Activated CD4-positive, alpha-beta T cell treated with anti-CD3 and anti-CD28 coated beads for 24 hours (primary cell): ENCODE measurements at places on chromosomes 1 and 21.

DNA sequence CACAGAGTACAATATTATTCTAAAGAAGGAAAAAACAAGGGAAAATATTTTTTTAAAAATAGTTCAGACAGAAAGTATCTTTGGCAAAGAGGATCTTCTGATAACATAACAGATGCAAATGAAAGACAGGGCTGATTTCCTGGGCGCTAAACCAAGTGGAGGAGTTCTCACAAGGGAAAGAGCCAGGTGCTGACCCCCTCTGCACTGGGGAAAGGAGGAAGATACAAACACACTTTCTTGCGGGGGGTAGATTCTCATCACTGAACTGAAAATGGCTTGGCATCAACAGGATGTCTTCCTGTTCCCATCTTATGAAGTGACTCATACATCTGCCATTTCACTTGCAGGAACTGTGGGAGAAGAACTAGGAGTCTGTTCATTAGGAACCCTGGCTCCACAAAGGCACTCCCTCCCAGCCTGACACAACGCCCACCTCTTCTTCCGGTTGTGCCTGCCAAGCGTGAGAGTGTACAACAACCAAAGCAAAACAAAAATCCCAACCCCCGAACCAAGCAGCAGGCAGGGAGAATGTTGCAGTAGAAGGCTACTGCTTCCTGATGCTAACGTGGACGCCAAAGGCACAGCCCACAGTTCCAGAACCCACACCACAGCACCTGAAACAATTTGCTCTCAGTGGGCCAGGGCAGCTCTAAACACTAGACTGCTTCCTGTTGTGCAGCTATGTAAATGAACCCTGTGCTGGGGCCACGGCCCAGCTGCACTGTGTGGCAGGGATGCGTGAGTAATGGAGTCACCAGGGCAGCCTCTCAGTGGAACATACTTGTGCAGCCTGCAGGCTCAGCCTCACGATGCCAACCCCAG lies 51.0 kb downstream of the GADD45A start:
- peak; percentile 19 for DNase-seq

DNA sequence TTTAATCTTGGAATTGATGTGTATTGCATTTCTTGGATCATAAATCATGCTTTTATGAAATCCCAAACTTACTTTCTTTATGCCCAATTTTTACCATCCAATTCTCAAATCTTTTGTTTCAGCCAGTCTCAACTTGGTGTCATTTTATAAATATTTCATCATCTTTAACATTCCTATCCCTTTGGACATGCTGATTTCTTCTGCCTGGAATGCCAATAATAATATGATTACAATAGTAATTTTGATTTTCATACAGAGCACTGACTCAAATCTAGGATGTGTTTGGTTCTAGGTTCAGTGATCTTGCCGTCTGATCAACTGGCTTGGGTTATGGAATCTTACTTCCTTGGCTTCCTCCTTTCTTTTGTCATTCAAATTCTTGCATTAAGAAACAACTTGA lies 12.8 kb downstream of the RRP15 start:
- no peak for DNase-seq

- no peak for DNase-seq
Observed at GRCh38 chr1:78722947-78723346, 73.3 kb downstream of the IFI44 start.

DNA sequence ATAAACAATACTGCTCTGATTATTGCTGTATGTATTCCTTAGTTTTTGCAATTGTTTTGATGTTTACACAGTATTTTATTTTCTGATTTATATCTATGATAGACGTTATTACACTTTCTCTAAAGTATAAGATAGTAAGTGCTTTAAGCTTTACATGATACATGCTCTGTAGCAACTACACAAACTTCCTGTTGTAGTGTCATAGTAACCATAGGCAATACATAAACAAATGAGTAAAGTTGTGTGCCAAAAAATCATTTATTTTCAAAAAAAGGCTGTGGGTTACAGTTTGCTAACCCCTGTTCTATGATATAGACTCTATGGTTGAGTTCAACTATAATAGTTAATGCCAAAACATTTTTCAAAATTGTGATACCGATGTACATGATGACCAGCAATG lies 1156.4 kb downstream of the AMY1C start:
- DNase-seq = no peak

DNA sequence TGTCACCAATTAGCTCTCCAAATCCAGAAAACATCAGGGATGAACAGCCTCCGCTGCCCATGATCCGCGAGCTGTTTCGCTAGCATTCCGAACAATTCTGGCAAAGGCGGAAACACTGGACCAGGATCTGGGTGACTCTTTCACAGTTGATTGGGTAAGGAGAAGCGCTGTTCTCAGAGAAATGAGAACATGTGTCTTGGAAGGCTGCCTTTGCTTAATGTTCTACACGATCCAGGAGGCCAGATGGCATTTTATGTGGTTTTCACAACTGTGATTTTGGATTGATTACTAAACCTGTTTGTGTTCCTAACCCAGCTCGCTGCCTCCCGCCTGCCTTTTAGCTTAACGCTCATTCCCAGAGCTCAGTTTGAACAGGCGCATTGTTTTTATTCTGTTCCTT lies 144.0 kb downstream of the KIF26B start:
- DNase-seq = no peak

GRCh38 chr21:42364304-42364865 lies 1.9 kb downstream of the TFF1 start:
- DNase-seq = no peak

DNA sequence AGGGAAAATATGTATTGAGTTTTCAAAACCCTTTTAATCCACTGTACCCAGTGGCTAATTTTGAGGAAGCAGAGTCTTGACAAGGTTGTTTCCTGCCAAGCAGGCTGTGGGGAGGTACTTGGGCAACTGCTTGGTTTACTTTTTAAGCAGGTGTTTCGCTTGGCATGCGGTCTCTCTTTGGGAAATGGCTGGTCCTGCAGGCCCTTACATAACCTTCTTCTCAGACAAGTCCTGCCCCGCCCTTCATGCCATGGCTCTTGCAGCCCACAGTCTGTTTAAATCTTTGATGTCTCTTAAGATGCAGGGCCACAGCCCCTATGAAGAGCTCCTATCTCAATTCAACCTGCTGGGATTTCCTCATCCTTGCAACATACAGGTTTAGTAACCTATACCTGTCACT lies 36.0 kb upstream of the ABCD3 start:
- DNase-seq = no peak

- no peak for DNase-seq
Observed at GRCh38 chr1:208048904-208049303, 138.0 kb upstream of the CD34 start.

DNA sequence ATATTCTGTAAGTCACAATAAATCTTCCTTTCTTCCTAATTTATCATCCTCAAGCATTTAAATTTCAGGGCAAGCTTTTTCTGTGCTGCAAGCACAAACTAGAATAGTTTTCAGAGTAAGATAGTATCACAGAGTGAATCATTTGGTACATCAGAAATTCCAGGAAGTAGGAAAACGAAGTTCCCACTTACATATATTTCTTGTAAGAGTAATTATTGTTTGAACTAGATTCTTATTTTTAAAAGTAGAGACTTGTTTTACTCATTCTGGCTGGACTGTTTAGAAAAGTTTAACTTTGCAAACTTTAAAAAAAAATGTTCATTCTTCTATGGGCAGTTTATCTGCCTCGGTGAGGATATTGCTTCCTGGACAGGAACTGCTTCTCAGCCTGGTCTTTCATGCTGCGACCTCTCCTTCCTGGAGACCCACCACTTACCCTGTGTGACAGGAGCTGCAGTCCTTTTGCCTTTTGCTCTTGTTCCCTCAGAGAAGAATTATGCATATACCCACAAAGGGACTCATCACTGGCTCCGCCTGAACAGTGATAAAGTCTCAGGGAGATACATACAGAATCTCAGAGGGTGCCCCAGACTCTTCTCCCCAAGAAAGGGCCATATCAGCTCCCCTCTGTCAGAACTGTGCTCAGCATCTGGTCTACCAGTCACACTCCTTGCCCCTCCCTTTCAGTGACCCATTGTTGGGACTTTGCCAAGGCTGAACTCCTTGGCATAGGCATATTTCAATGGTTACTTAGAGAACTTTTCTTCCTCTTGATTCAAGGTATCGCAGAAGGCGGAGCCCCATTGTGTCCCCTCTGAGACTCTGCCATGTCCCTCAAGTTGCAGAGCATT lies 102.7 kb upstream of the CD55 start:
- DNase-seq = no peak

DNA sequence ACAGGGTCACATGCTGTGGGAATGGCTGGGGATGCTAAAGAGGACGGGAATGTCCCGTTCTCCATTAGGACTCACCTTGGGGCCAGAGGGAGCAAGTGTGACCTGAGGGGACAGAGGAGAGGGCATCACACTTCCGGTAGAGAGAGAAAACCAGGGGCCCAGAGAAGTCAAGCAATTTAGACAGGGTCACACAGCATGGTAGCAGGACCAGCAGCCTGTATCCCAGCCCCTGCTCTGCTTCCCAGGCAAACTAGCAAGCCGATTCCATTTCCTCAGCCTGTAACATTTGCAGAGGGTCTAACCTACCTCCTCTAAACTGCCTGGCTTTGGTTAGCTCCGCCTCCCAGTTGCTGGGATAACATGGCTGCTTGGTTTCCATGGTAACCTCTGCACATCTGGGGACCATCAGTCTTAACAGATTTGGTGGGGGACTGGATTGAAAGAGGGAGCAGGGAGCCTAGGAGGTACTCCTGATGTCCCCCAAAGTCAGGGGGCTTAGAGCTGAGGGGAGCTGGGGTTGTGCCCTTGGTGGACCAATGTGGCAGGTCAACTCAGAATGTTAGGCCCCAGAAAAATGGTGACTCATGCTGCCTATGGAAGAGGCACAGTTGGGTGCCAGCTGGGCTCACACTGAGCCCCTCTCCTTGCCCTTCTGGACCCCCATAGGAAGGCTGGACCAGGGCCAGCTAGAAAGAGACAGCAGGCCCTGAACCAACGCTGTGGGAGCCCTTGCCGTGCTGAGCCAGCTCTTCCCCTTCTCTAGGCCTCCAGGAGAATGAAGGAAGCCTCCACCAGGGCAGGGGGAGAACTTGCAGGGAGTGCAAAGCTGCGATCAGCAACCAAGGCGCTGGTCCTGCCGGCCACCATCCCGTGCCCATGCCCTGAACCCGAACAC lies 9.5 kb downstream of the COL16A1 start:
- DNase-seq = no peak

DNA sequence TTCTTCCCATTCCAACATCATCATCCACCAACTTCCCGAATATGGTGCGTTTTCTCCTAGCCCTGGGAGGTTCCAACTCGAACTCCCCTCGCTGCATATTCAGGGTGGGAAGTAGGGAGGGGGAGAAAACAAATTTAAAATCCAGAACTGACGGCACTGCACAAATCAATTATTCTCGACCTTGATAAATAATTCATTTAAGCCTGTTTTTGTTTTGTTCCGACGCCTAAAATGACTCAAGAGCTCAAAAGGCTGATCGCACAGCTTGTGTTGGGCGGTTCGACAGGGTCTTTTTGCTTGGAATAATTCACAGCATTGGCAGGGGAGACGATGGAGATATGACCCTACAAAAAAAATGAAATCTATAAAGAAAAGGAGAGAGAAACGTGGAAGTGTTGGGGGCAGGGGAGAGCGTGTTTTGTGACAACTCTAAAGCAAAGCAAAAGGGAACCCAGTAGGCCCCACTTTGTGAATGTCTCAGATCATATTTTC lies 3.1 kb upstream of the BARHL2 start:
- no peak for DNase-seq

GRCh38 chr1:26254404-26254803 lies 20.4 kb downstream of the CEP85 start:
- DNase-seq = no peak

- no peak for DNase-seq
Observed at GRCh38 chr1:245986404-245987218, 520.5 kb downstream of the SMYD3 start.

DNA sequence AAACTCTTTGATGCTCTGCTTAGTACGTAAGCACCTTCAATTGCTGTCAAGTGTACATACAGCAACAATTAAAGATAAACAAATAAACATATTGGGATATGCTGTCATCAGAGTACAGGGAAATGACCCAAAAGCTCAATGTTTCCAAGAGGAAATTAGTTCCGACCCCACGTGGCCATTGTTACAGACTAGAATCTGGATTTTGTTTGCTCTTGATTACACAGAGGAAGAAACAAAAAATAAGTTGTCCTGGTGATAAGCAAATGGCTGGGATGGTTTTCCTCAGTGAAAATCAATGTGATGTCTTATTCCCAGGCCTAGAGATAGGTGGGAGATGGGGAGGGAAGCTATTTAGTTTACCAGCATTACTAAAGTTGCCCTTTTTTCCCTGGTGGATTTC lies 113.0 kb upstream of the UBE2U start:
- no peak for DNase-seq

DNA sequence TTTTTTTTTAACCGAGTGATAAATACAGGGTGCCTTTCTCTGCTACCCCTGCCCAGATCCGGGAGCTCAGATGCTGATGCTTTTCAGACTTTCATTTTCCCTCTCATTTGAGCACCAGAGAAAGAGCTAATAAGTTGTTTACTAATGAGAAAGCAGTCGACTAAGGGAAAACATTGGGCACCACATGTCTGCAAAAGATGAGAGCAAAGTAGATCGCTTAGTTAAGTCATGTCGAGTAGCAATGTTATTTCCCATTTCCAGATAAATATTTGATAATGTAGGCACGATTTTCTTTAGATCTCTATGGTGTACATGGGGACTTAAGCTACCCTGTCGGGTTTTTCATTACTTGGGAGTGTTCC lies 1.2 kb downstream of the PKN2 start:
- no peak for DNase-seq

DNA sequence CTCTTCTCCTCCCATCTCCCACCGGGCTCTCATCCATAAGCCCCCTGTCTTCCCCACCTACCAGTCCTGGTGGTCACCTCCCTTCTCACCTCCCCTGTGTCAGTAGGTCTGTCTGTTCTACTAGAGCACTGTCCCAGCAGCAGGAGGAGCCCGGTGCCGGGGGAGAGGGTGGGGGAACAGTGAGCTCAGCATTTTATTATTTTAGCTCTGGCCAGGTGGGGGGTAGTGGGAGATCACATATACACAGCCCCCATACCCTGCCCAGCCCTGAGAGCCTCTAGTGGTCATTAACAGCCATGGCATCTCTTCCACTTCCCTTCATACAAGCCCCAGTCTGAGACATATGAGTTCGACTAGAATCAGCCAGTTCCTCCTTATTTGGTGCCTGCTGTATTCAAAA lies at the start of gene TMOD4:
Gene TMOD4, minus strand, starts transcription at position 119 of the 400 bp plus-strand sequence. CDS start 1,106 bp downstream, outside the sequence.
- no peak for DNase-seq

- DNase-seq = no peak
Observed at GRCh38 chr1:206708882-206709281, 24.2 kb downstream of the MAPKAPK2 start.

DNA sequence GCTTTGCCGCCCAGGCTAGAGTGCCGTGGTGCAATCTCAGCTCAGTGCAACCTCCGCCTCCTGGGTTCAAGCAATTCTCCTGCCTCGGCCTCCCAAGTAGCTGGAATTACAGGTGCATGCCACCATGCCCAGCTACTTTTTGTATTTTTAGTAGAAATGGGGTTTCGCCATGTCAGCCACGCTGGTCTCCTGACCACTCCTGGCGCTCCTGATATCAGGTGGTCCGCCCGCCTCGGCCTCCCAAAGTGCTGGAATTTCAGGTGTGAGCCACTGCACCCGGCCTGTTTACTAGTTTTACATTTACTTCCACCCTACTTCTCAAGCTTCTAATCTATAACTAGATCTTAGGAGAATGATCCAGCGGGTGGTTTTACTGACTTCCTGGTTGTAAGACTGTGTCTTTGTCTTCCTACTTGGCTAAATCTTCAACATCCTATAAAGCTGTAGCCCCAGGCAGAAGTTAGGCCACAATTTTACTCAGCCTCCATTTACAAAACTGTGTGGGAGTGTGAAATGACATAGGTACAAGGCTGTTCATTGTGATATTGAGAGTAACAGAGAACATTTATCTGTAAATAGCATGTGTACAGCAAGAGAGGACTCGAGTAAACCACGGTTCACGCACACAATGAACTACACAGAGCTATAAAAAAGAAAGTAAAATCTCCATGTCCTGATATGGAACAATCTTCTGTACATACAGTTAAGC lies 9.6 kb upstream of the POU2F1 start:
- DNase-seq = no peak
